CD8-positive, alpha-beta memory T cell (primary cell): ENCODE measurements at places on chromosomes 5 and 9. TPM values are rescaled to one million over a fixed set of nuclear protein-coding genes. Genes with fewer than 3 reads are reported as not detected.

Gene ALG2
- total RNA-seq: 30.1 TPM

Gene CLK4
- 27.4 TPM for total RNA-seq

- H3K36me3 ChIP-seq: no peaks in the 10 kb centered on the region
- H3K27me3 ChIP-seq: no peaks in the 10 kb centered on the region
- H3K27ac ChIP-seq: no peak overlapping the region
- H3K4me1 ChIP-seq: peaks cover 40% of the 10 kb centered on the region
These were observed 22.2 kb upstream of the CEP78 start for GRCh38 chr9:78213712-78214111.

- H3K4me3 ChIP-seq: no peak overlapping the region
- no peak overlapping the region for H3K27ac ChIP-seq
- H3K27me3 ChIP-seq: no peaks in the 10 kb centered on the region
- no peak for DNase-seq
These were observed 15.7 kb downstream of the USP20 start for GRCh38 chr9:129850821-129851550.

DNA sequence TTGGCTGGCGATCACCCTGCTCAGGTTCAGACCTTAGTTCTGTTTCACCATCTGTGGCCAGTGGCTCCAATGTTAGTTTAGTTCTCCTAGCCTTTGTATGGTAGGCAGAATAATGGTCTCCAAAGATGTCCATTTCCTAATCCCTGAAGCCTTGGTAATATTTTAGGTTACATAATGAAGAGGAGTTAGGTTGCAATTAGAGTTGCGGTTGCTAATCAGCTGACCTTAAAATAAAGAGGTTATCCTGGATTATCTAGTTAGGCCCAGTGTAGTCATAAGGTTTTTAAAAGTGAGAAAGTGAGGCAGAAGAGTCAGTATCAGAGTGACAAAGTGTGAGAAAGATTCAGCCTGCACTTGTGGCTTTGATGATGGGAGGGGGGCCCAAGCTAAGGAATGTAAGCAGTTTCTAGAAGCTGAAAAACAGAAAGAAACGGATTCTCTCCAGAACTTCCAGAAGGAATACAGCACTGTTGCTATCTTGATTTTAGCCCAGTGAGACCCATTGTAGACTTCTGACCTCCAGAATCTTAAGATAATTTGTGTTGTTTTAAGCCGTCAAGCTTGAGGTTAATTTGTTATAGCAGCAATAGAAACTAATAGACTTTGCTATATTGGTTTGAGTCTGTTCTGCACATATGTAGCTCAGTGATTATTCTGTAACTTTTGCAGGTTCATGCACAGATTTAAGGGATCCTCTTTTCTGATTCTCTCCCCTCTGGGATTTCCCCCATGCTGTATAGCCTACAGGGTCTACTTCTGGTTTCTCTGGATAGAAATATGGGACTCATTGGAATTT, 21.6 kb downstream of the LNPEP start:
- no peaks in the 10 kb centered on the region for H3K36me3 ChIP-seq
- peak overlapping the region; percentile 17 for H3K4me3 ChIP-seq
- no peaks in the 10 kb centered on the region for H3K27me3 ChIP-seq
- peaks cover 71% of the 10 kb centered on the region for H3K4me1 ChIP-seq
- DNase-seq: no peak

DNA sequence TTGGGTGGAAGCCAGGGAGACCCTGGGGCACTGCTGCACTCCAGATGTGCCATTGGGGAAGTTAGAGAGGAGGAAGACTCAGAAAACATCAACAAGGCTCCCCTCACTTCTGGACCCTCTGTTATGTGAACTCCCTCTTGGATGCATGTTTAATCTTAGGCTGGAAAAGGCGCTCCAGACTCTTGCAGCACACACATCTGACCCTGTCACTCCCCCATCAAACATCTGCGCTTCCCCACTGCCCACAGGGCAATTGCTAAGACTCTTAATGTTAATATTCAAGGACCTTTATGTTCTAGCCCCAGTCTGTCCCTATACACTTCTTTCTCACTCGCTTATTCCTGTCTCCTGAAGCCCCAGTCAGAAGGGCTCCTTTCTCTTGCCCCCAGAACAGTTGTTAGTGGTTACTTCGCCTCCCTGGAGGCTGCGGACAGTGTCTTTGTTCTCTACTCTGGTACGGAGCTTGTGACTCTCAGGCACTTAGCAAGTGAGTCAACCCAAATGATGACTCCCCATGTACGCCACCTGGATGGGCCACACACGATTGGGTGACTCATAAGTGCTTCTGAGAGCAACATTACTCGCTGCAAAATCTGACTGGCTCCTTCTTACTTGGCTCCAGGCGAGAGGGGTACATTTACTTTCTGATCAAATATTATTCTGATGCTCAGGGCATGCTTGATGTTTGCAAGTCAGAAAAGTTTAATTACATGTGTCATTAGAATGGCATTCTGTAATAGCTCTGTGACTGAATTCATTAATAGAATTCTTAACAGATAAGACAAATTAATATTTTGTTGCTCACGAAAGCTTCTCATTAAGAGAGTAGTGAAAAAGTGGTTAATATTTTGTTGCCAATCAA, 193.6 kb downstream of the HSPA4 start:
- H3K4me1 ChIP-seq: no peaks in the 10 kb centered on the region
- H3K27ac ChIP-seq: no peak overlapping the region
- DNase-seq: no peak
- H3K36me3 ChIP-seq: no peaks in the 10 kb centered on the region
